A549 treated with CORT108297 at 1 μM for 4 hours (cell line): ENCODE measurements at places on chromosomes 16 and 17. TPM values are rescaled to one million over a fixed set of nuclear protein-coding genes. Genes with fewer than 3 reads are reported as not detected.

Gene HASPIN
- 11.9 to 15.3 TPM (median 12.7 TPM) in 5 replicates for total RNA-seq

Gene CYGB
- total RNA-seq, result 0.91 to 1.8 TPM (median 1.1 TPM) in 5 replicates

Gene DDX28
- total RNA-seq, result 17.0 to 20.9 TPM (median 20.2 TPM) in 5 replicates

Gene SOST
- 0.04 to 0.07 TPM in 2 of 5 replicates, not detected in the others for total RNA-seq

Gene TRAF4
- 55.3 to 91.7 TPM (median 86.7 TPM) in 5 replicates for total RNA-seq

Gene TEX14
- total RNA-seq, result 0.07 to 0.16 TPM (median 0.15 TPM) in 5 replicates

Gene HOXB4
- total RNA-seq, result 0.03 to 0.20 TPM (median 0.13 TPM) in 5 replicates

Gene EDC4
- total RNA-seq, result 42.6 to 67.0 TPM (median 63.9 TPM) in 5 replicates

Gene MYH11
- total RNA-seq, result 0.02 to 0.13 TPM (median 0.10 TPM) in 5 replicates

Gene TBC1D3G
- not detected in 5 replicates for total RNA-seq

Gene CALB2
- total RNA-seq, result 5.0 to 7.7 TPM (median 5.9 TPM) in 5 replicates

Gene BICDL2
- total RNA-seq, result not detected in 5 replicates

Gene ATP5PD
- total RNA-seq, result 451 to 583 TPM (median 485 TPM) in 5 replicates

Gene TNFRSF17
- total RNA-seq, result not detected in 5 replicates

Gene TMIGD1
- total RNA-seq, result not detected in 5 replicates

Gene GPRC5C
- 58.6 to 85.4 TPM (median 75.2 TPM) in 5 replicates for total RNA-seq

Gene UTS2R
- total RNA-seq, result not detected in 5 replicates
